ENCODE measurements at places on chromosomes 12 and 14.

GRCh38 chr12:41221491-41221890 lies 33.4 kb downstream of the PDZRN4 start:
- no peak for DNase-seq

GRCh38 chr14:56379956-56380355 lies 199.6 kb upstream of the TMEM260 start:
- DNase-seq, result no peak

DNA sequence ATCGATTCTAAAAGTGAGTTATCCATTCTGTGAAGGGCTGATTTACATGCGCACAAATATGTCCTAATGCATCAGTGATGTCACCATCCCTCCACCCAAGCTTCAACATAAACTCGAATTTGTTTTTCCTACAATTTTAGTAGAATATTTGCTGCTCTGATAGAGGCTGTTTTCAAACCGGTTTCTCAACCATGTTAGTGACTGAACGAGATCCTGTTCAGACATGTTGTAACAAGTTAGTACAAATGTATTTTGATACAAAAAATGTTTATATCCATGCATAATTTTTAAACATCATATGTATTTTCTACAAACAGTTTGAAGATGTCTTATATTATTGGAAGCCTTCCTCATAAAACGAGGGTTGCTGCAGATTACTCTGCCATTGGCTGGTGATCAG lies 12.7 kb upstream of the PRB2 start:
- DNase-seq, result no peak

- no peak for DNase-seq
Measured at GRCh38 chr12:30074916-30075315, 291.2 kb upstream of the TMTC1 start.

- DNase-seq, result no peak
Measured at GRCh38 chr12:106152334-106152733, 13.6 kb upstream of the NUAK1 start.

- no peak for DNase-seq
Measured at GRCh38 chr14:67908052-67908754, 88.6 kb downstream of the RAD51B start.

- no peak for DNase-seq
Measured at GRCh38 chr12:89932954-89933353, 224.3 kb upstream of the ATP2B1 start.

GRCh38 chr12:15056218-15056617 lies 83.4 kb downstream of the PDE6H start:
- DNase-seq, result no peak

DNA sequence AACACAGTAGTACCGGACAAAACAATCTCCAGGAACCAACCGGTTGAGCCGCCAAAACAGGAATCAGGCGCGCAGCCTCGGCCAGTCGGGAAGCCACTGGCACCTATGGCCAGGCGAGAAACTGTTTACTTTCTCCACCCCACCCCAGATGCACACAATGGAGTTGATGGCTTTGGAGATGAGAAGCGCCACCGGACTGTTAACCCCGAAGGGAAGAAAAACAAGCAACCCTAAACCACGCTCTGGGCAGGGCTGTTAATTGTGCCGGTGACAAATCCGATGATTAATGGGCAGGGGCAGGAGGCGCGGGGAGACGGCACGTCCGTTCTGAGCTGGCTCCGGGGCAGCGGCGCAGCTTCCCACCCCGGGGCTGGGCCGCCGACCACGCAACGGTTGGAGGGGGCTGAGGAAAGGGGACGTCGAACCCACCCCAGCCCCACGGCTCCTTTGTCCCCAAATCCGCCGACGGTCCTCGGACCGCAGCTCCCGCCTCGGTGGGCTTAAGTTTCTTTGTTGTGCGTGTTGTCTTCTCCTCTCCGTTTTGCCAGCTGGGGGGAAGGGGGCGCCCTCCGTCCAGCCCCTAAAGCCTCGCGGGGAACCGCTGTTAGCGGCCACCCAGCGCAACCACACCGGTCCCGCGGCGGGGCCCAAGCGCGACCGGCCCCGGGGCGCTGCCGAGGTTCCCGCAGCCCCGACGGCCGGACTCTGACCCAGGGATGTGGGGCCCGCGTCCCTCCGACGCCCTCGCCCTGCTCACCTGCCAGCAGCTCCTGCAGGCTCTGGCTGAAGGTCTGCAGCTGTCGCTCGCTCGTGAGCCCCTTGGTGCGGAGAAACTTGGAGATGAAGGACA lies 790 bp downstream of the BTG1 start:
- no peak for DNase-seq

DNA sequence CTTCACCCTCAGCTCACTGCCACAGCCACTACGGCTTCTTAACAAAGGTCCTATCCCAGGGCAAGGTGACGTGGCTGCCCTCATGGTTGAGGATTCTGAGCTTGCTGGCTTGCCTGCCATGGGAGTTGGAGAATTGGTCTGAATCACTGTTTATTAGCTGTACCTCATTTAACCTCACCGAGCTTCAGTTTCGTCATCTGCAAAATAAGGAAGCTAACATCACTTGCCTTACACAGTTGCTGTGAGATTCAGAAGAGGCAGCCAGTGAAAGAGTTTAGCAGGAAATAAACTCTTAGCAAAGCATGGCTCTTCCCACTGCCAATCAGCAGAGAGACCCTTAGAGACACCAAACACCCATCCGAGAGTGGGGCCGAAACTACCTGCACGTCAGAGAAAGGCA lies 90.1 kb upstream of the KCNA1 start:
- DNase-seq, result no peak

GRCh38 chr12:14560904-14561574 lies 6.6 kb downstream of the PLBD1 start:
- DNase-seq, result no peak

- no peak for DNase-seq
Measured at GRCh38 chr12:48693572-48693971, 11.5 kb upstream of the KANSL2 start.

GRCh38 chr12:29731591-29731990 lies 52.2 kb downstream of the TMTC1 start:
- DNase-seq, result no peak

- peak; percentile 53 for DNase-seq
Measured at GRCh38 chr12:99498756-99499155, 148.8 kb upstream of the GARIN6 start.

- DNase-seq, result no peak
Measured at GRCh38 chr12:87363497-87364084, 665.6 kb downstream of the C12orf50 start.

DNA sequence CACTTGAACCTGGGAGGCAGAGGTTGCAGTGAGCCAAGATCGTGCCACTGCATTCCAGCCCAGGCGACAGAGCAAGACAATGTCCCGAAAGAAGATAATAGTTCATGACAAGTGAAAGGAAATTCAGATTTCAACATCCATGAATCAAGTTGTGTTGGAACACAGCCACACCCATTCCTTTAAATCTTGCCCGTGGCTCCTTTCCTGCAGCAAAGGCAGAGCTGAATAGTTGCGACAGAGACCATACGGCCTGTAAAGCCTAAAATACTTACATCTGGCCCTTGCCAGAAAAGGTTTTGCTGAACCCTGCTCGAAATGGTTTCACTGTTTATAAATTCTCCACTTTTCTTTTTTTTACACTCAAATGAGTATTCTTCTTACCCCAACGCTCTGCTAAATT lies 17.7 kb upstream of the ITPK1 start:
- DNase-seq, result no peak

GRCh38 chr14:99821519-99822508 lies 28.6 kb downstream of the EML1 start:
- DNase-seq, result peak; percentile 49

DNA sequence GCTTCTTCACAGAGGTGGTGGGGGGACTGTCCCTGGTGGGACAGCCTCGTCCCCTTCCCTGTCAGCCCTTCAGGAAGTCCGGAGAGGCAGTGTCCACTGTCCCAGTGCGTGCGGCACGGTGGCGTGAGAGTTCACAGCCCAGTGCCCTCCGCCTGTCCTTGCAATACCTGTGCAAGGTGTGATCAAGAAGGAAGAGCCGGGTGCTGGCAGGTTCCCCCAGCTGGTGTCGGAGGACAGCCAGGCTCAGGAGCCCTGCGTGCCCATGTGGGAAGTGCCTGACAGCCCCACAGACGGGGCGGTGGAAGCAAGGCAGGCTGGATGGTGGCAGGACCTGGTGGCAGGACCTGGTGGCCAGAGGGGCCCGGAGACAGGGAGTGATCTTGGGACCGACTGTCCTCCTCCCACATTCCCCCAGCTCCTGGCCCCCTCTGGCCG lies 16.4 kb downstream of the NOC4L start:
- DNase-seq, result no peak

- DNase-seq, result no peak
Measured at GRCh38 chr12:42729535-42729900, 140.0 kb upstream of the PRICKLE1 start.

GRCh38 chr14:36028218-36028617 lies 148.3 kb downstream of the PTCSC3 start:
- no peak for DNase-seq

DNA sequence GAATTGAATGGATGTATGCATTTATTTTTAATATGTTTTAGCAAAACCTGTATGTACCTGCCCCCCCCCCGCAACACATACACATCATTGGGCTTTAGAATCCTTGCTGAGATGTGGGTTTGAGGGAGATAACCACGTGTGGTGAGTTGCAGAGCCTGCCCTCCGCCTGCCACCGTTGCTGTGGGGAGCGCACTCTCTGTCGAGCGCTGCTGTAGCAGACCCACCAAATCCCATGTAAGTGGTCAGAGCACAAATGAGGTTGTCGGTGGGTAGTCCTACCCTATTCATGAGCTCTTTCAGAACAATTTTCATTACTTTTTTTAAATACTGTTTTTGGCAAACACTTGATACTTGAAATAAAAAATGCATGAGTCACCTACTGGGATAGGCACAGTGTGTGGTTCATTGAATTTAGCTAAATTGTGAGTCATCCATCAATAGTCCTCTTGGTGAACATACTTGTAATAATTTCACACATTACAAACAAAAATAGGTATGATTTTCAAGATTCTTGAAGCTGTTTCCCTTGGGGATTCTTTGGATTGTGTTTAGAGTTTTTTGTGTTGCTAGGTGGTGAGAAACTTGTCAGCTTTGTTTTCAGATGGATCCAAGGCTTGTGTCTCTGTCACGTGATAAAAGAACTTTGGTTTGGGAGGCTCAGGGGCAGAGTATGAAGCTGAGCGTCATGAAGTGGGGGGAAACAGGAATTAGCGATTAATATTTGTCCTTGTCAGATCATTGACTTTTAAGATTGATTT lies 107.6 kb downstream of the PTCSC3 start:
- DNase-seq, result peak; percentile 43

GRCh38 chr12:68119724-68120211 lies 39.8 kb downstream of the IFNG start:
- DNase-seq, result no peak
